NCI-H1436 (cell line): ENCODE measurements at places on chromosomes 2 and 18.

DNA sequence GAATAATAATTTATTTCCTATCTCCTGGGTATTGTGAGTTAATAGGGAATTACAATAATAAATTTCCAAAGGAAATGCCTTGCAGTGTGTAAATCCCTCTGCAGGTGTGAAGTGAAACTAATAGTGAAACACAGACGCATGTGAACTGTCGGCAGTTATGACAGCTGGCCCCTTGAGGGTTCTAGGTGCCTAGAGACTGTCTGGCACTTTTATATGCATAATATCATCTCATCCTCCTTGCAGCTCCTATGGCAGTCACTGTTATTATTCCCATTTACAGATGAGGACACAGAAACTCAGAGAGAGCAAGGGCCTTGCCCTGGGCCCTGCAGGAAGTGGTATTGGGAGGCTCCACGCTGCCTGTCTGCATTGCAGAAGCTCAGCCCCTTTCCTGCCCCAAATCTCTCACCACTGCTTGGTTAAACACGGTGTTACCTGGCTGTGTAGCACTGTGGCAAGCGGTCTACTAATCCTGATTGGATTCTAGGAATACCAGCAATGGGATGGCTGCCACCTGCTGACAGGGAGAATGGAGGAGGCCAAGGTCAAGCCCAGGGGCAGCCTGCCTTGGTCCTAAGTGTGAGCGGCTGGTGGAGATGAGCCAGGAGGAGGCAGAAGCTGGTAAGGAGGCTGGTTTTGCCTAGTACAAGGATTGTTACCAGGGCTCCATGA is 32.8 kb upstream of the ACKR3 start:
- DNase-seq, result no peak

GRCh38 chr18:59792353-59792752 is 95.1 kb upstream of the CCBE1 start:
- DNase-seq, result no peak

GRCh38 chr2:47719099-47719498 is 63.8 kb upstream of the MSH6 start:
- no peak for DNase-seq

- DNase-seq, result no peak
These were observed 225.8 kb downstream of the RNF152 start for GRCh38 chr18:61666876-61667590.

DNA sequence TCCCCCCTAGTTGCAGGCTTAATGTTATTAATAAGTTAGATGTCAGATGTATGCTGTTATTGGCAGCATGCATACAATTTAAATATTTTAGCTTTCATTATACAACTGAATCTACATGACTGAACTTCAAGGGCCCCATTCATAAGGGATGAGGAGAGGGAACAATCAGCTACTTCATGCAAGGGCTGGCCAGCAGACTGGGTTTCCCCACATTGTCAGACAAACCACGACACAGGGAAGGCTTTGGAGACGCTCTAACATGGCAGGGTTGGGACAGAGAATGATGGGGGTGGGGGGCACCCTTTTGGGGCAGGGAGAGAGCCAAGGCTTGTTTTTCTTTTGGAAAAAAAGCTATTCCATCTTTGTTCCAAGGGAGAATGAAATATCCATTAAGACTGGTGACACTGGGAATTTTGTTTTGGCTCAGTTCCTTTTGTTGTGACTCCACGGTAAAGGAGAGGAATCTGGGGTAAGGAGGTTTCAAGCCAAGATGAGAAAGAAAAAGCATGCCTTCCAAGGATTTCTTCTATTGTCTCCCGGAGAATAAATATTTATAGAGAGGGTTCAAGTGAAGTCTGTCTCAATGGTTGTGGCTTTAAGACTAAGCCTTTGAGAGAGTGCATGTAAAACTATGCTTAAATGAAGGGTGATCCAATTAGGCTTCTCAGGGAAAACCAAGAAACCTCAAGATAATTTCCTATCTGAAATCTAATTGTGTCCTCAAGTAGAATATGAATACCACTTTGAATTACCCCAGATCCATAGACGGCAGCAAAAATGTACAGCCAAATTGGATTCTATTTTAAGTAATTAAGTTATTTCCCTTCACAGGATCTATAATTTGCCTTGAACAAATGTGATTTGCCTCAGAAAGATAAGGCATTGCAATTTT is 5.4 kb downstream of the CXCR4 start:
- no peak for DNase-seq

- DNase-seq, result peak; percentile 75
These were observed 81.8 kb upstream of the GAREM1 start for GRCh38 chr18:32552421-32553030.

GRCh38 chr18:62651276-62652056 is 63.9 kb upstream of the PHLPP1 start:
- no peak for DNase-seq

GRCh38 chr2:157465554-157465953 is 21.7 kb upstream of the CYTIP start:
- no peak for DNase-seq

- DNase-seq, result no peak
These were observed 107.0 kb downstream of the STRN start for GRCh38 chr2:36859366-36859792.

- DNase-seq, result no peak
These were observed 574.3 kb upstream of the POU3F3 start for GRCh38 chr2:104279646-104280045.

DNA sequence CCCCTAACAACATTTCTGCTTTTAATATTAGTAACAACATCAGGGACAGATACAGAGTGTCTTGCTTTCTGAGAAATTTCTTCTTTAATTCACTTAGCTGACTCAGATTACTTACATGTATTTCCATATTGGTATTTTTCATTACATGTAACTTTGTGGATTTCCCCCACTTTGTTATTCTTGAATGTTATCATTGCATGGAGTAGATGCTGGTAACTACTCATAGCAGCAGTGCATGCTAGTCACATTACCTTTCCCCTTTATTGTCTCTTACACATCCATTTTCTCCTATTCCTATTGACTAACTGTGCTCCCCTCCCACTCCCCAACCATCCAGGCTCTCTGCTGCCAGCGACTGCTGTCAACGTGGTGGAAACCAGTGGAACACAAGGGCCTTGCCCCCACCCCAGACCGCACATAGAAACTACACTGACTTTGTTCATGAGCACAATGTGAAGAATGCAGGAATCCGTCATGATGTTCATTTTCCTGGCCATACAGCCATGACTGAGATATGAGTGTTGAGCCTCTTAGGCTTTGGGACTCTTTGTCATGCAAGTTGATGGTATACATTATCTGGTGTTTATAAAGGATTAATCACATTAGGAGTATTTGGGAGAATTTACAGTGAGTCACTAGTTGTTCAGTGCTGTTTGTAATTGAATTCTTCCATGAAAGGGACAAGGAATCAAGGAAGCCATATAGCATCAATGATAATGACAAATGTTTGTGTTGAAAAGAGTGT is 91.0 kb downstream of the EPB41L5 start:
- no peak for DNase-seq

- DNase-seq, result no peak
These were observed 417.6 kb upstream of the MEX3C start for GRCh38 chr18:51614967-51615571.

DNA sequence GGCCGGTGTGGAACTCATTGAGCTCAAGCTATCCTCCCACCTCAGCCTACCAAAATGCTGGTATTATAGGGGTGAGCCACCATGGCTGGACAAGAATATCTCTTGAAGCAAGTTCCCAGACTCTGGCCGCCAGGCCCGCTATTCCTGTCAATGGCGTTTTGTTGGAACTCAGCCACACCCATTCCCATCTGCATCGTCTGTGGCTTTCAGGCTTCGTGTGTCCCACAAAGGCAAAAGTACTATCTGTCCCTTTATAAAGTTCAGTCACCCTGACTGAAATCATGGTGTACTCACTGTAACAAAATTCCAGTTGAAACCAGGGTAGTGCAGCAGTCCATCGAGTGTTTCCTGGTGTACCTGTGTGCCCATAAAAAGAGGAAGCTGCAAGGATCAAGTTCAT is 96.7 kb downstream of the SH3BP4 start:
- DNase-seq, result no peak

- no peak for DNase-seq
These were observed 171.0 kb upstream of the REV1 start for GRCh38 chr2:99660616-99661406.

DNA sequence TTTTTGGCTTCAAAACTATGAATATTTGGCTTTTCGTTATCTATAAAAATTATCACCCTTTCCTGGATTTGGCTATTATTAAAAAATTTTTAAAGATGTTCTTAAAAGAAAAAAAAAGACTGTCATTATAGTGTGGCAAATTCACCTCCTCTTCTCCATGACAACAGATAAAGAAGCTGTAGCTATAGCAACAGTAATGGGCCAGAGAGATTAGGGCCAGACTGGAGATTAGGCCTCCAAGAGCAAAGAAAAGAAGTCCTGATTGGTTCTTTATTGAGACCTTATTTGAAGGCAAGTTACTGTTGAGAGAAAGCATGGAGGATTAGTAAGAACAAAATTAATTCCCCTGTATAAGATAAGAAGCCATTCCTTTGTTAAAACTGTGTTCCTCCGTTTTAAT is 812.5 kb downstream of the DCC start:
- DNase-seq, result no peak

- DNase-seq, result no peak
These were observed 126.0 kb downstream of the NXPH2 start for GRCh38 chr2:138654146-138654545.

DNA sequence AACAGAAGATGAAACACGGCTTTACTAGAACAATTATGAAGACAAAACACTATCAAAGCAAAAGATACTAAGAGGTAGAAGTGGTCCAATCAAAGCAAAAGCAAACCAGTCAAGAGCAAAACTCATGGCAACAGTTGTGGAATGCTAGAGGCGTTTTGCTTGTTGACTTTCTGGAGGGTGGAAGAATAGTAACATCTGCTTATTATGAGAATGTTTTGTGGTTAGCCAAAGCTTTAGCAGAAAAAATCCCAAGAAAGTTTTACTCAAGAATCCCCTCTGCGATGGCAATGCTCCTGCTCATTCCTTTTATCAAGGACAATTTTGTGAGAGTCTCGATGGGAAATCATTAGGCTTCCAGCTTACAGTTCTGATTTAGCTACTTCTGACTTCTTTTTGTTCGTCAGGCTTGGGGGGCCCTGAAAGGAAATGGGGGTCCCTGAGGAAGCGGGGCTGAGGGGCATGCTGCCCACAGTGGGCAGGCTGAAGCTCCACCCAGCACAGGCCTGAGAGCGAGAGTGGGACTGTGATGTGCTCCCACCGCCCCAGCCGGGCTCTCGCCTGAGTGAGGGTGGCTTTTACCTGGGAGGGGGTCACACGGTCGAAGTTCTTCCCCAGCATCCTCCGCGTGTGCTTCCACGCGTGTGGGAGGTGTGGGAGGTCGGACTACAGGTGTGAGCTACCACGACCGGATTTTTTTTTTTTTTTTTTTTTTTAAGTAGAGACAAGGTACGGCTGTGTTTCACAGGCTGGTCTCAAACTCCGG is 49.0 kb upstream of the MC4R start:
- DNase-seq, result no peak

DNA sequence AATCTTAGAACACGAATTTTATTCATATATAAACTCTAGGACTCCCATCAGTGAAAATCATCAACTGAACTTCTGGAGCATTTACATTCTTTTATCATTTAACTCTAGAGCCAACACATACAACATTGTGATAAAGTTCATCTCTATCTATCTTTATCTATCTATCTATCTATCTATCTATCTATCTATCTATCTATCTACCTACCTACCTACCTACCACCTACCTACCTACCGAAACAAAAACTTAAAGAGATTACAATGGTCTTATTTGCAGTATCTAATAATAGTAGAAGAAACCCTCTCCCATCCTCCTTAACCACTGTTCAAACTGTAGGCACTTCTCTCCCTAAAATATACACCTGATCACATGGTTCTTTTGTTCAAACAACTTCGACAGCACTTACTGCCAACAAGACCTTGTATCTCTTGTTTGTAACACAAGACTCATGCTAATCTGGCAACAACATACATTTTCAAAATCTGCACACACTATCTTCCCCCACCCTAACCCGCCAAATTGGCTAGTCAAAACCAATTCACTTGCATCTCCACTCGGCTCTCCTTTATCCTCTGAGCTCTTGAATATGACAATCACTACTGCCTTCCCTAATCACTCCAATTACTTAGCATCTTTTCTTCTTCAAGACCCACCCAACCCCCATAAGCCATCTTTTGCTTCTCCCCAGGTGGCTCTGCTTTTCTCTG is 69.0 kb downstream of the GORASP2 start:
- DNase-seq, result peak; percentile 55

DNA sequence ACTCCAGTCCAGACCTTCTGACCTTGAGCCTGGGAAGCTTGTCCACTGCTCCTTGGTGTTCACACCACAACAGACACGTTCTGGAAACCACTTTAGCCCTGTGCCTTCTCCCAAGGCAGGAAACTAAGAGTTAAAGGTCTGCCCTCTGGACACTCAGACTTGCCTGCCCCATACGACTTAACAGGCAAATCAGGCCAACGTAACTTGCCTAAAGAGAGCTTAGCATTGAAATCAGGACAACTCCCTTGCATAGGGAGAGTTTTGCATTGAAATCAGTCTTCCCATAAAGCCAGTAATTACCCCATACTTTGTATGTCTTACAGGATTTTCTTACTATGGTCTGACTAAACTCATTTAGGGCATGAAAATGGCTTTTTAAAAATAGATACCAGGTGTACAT is 18.5 kb downstream of the NFE2L2 start:
- DNase-seq, result no peak

DNA sequence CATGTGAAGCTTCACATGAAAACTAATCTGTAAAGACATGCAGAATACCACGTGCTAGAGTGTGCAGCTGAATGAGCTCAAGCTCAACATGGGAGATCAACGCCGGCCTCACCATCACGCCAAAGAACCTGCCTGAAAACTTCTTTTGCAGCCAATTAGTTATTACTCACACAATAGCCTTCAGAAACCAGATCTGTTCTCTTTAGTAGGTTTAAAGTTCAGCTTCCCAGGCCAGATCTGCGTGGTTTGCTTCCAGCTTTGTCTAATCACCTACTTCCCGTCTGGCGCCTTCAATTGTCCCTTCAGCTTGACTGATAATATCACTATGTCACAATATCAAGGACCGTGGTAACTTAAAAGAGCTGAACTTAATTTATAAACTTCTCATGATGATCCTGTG is 68.0 kb upstream of the ZNF236 start:
- no peak for DNase-seq

- no peak for DNase-seq
These were observed 208.1 kb downstream of the ASB1 start for GRCh38 chr2:238634701-238635357.

GRCh38 chr2:133232556-133232955 is 335.7 kb downstream of the NCKAP5 start:
- no peak for DNase-seq

GRCh38 chr18:59263661-59264060 is 9.6 kb downstream of the RAX start:
- no peak for DNase-seq

DNA sequence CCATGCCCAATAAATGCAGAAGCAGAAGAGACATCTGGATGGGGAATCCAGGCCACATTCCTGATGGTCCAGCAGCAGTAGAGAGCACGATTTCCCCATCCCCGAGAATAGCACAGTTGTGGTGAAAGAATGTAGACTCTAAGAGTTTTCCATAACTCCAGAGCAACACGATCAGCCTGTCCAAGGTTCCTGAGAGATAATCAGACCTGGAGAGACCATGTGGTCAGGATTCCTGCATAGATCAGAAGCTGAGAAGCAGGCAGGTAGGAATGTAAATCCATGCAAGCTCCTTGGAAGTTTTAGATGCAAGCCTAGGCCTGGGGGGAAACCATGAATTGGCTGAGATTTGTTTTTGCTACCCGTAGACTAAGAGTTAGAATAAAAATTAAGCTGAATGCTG is 34.2 kb upstream of the PTPRM start:
- DNase-seq, result no peak
